Activated T-cell treated with anti-CD3 and anti-CD28 coated beads, Interleukin-2, amount 50 U/mL, for 4 hours (primary cell): ENCODE measurements at places on chromosomes 4 and X. TPM values are rescaled to one million over a fixed set of nuclear protein-coding genes. Genes with fewer than 3 reads are reported as not detected.

Gene ADAMTS3
- total RNA-seq, result 0.18 TPM

Gene REST
- 43.4 TPM for total RNA-seq

DNA sequence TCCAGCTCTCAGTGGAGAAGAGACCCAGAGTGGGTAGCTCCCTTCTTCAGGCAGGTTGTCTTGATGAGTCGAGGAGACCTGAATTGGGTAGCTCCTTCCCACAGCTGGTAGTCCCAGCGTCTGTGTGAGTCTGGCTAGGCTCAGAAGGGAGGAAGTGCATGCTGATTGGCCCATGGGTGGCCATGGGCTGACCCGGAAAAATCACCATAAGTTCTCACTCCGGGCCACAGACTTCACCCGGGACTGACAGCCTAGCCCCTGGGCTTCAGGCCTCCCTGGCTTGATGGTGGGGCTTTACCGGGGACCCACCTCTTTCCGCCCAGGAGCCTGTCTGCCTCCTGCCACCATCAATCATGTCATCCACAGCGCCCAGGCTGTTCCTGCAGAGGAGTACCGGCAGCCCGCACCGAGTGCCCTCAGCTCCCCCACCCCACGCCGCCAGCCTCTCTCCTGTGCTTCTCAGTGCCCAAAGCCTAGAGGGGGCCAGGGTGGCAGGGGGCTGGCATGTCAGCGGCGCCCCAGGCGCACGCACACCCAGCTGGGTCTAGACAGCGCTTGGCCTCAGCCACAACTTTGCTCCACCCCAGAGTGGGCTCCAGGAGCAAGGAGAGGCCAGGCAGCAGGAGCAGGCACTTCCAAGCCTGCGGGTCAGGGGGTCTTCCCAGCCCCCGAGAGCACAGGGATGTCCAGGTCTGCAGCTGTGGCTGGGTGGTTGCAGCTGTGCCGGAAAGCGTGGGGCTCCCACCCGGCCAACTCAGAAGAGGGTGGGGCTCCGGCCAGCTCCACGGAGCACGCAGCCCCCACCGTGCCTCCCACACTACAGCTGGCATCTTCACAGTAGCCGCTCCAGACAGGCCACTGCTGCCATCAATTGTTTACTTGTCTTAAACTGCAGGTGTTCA, 16.1 kb upstream of the SAT1 start:
- no peak for DNase-seq

DNA sequence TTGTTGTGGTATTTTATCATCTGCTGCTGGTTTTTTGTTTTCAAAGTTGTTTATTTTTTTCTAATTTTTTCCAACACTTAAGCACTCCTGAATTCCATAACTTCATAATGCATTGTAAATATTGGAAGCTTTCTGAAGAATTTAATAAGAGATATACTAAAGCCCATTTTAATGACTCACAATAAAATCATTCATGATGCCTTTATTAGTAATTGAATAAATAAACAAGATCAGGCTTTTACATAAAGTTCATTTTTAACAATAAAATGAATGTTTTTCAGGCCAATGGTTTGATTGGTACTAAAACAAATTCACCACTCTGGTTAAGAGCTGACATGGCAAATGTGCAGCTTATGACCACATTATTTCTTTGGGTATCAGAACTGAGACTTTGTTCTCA, 408.2 kb upstream of the SMIM31 start:
- DNase-seq, result no peak

DNA sequence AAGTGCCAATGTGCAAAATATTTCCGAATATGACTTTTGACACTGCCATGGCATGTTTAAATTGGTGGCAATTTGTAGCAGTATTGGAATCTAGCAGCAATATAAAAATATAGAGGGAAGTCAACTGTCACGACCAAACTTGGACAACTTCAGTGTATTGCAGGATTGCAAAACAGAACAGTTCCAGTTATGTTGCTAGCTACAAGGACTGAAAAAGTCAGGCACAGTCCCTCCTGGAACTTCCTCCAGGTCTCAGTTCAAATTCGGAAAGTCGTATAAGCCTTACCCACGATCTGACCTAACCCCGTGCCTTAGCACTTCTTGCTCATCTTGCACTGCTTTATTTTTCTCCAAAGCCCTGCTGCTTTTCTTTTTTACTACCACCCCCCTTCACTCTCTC, 390.0 kb upstream of the GALNT7 start:
- DNase-seq, result no peak

DNA sequence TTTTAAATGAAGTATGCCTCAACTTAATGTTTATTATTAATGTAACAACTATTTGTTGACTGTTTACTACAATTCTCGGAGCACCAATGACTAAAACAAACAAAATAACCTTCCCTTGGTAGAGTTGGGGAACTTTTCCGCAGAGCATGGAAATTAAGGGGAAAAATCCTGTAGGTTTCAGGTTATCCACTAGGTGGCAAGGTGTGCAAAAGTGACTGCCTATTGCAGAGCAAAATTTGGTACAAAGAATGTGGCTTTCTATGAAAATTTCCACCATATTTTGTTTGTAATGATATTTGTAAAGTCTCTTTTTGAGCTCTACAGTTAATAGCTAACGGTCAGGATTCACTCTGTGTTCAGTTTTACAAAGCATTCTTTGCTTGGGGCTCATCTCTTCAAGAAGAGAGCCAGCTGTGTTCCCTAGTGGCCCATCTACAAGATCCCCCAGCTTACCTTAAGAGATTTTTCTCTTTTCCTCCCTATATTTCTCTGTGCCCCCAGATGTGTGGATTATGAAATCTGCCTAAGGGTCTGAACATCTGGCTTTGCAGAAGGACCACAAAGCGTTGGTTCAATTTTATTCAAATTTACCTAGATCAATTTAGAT, 61.1 kb downstream of the FBXO8 start:
- no peak for DNase-seq

- DNase-seq, result no peak
Observed at GRCh38 chr4:156901871-156902270, 69.7 kb downstream of the PDGFC start.

- no peak for DNase-seq
Observed at GRCh38 chr4:26148927-26149326, 171.9 kb upstream of the RBPJ start.

DNA sequence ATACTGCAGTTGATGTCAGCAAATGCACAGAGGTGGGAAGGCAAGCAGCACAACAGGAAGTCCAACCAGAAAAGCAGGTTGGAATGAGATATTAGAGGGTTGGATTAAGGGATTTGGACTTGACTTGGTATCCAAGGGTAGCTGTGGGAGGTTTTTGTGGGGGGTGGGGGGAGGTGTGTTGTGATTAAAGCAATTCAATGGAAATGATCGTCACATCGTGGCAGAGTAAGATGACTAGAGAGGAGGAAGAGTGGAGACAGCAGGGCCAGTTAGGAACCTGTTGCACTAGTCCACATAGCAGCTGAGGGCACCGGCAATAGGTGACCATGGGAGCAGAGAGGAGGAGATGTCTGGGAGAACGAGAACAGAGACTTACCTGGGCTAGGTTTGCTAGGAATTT, 2.4 kb downstream of the SLC25A43 start:
- DNase-seq, result no peak

DNA sequence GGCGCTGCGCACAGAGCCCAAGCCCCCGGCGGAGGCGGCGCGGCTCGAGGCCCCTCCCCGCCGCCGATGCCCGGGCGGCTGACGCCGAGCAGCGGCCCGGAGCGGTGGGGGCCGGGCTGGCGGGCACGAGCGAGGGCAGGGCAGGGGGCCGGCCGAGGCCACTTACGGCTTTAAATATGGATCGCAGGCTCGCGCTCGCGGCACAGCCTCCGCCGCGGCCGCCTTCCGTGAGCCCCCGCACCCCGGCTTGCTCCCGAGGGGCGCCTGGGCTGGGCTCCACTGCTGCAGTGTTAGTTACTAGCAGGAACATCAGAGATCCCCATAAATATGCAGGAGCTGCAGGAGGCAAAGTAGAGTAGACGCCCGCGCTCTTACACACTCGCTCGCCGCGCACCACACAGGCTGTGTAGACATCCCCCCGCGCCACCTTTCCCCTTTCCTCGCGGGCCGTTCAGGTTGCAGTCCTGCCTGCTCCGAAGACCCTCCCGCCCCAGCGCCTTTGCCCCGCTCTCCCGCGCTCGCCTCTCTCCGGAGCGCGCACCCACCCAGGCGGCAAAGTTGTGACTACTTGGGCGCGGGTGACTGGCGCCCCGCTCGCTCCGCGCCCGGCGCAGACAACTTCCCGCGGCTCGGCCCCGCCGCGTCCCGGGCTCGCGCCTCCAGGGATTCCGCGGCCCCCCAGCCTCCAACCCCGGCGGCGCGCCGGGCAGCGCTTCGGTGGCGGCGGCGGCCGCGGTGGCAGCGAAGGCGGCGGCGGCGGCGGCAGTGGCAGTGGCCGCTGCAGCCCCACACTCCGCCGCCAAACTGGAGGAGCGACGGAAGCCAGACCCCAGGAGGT, 152.0 kb upstream of the SLC4A4 start:
- peak; percentile 7 for DNase-seq

Gene PCDH7
- 0.08 TPM for total RNA-seq

GRCh38 chrX:37854748-37855147, 7.4 kb upstream of the DYNLT3 start:
- DNase-seq, result no peak

DNA sequence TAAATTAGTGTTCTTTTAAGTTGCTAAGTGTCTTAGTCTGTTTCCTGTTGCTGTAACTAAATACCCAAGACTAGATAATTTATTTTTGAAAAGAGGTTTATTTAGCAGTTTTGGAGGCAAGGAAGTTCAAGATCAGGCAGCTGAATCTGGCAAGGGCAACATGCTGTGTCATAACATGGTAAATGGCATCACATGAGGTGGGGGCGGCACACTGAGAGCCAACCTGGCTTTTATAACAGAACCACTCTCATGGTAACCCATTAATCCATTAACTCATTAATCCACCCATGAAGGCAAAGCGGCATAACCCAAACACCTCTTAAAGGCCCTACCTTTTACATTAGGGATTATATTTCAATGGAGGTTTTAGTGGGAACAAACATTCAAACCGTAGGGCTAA, 182.2 kb upstream of the GATB start:
- DNase-seq, result no peak

GRCh38 chrX:97984641-97985040, 1100.9 kb downstream of the RPA4 start:
- no peak for DNase-seq
